ENCODE measurements at places on chromosomes 2 and 18. TPM values are rescaled to one million over a fixed set of nuclear protein-coding genes. Genes with fewer than 3 reads are reported as not detected.

Gene SLC5A7
- not detected for total RNA-seq

Gene SAG
- 0.23 TPM for total RNA-seq

DNA sequence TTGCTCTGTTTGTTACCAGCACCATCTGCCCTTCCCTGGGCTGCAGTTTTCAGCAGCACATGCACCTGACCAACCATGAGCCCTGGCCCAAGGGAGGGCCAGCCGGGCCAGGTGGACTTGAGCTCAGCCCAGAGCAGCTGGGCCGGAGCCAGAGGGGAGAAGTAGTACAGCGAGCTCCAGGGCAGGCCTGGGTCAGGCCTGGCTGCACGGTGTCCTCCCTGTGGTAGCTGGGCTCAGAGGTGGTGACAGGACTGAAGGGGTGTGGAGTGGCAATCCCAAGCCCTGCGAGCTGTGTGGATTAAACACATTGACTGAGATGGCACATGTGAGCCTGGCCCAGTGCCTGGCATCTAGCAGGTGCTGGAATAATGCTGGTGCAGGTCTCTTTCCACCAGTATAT, 222.2 kb downstream of the GLI2 start:
- no peak for DNase-seq

GRCh38 chr2:133773854-133774653, 205.8 kb upstream of the NCKAP5 start:
- DNase-seq: no peak

DNA sequence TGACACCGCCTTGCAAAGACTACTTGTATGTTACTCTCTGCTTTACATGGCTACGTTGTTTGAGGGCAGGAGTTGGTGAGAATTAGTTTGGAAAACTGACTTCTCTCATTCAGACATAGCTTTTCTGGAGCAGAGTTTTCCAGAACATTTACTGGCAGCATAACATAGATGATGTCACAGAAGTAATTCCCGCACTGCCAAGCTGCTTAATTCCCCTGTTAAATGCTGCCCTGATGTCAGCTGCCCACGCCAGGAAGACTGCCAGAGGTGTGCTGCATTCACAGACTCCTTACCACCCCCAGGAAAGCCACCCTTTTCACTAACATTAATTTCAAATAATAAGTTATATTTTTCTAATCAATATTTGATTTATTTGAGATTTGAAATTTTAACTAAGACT, 24.7 kb upstream of the PTPN2 start:
- no peak for DNase-seq

DNA sequence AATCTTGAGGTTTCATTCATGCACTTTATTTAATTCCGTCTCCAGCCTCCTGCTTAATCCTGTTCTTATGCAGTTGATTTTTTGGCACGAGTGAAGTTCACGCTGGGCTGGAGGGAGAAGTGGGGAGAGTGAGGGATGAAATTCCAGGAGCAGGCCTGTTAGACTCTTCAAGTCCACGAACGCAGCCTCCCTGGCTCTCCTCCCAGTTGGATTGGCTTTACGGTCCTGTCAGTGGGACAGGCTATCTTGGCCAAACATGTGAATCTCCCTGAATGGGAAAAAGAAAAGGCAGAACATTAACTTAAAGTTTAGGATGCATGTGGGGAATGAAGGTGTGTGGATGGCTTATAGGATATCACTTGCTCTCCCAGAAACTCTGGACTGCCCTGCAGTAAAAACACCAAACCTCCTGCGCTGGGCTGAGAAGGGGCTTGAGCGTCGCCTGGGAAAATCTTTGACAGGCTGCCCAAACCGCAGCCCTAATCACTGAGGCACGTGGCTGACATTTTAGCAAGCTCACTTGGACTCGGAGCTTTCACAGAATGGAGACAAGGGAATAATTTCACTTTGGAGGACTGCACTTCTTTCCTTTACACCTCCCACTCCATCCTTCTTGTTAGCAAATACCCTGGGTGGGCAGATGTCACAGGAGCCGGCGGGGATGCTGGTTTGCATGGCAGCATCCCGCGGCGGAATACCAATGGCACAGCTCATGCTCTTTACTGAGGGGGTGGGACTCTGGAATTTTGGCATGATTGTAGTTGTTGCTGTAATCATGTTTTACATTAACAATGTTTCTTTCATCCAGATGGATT, 93.9 kb downstream of the ACKR3 start:
- no peak for DNase-seq

- DNase-seq: no peak
These were observed 623.9 kb downstream of the CNTNAP5 start for GRCh38 chr2:124649001-124649400.
